ENCODE measurements at places on chromosomes 12 and 14.

DNA sequence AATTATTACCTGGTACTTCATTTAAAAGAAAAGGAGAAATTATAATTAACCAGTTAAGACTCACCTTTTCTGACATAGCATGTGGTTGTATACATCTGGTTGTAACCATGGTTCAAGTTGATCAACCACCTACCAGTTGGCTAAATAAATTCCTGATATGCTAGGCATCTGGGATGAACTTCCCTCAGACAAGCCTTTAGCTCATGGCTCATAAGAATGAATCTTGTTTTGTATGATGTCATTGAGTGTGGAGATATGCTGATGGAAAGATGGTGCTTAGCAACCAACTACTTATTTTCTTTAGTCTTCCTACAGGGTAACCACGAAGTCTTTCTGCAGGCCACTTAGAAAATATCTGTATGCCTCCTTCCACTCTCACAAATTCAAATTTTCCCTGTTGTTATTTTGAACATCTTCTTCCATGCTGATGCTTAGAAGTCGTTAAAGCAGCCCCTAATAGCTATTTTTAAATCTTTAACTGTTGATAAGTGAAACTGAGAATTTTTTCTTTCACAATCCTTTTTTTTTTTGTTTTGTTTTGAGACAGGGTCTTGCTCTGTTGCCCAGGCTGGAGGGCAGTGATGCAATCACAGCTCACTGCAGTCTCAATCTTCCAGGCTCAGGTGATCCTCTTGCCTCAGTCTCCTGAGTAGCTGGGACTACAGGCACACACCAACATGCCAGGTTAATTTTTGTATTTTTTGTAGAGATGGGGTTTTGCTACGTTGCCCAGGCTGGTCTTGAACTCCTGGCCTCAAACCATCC lies 51.9 kb upstream of the PTHLH start:
- DNase-seq: no peak

DNA sequence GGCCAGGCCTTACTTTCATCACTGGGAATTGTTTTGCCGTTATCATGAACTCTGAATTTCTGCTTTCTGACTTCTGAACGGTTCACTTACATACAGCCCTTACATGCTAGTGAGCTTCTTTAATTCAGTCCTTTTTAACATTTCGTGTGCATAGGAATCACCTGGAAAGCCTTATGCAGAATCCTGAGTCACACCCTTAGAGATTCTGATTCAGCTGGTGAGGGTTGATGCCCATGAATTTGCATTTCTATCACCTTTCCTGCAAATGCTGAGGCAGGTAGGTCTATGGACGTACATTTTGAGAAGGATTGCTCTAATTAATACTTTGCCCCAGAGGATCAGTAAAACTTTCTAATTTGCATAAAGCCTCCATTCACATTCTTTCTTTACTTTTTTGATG lies 44.0 kb downstream of the PPHLN1 start:
- no peak for DNase-seq

DNA sequence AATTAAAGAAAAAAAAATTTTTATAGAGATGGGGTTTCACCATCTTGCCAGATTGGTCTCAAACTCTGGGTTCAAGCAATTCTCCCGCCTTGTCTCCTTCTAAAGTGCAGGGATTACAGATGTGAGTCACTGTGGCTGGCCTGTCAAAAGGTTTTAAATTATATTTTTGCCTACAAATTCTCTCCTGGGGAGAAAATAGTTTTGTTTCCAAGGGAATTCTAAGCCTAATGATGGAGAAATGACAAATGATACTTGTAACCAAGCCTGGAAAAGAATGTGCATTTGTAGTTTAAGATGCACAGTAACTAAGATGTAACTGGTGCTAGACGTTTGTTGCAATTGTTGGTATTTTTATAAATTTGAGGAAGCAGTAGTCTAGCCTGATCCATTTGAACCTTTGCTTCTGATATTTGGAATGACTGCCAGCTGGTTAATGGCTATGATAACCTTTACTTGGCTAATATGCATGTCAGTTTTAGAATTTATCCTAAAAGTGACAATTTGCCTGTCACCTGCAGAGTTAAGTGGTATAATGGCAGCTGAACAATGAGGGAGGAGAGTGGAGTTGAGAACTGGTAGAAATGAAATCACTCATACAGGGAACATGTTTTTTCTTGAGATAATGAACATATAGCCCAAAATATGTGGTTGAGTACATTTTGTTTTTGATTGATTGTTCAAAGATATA lies 148.0 kb downstream of the FUT8 start:
- DNase-seq: no peak

GRCh38 chr14:99518441-99519346 lies 37.5 kb downstream of the CCNK start:
- no peak for DNase-seq

DNA sequence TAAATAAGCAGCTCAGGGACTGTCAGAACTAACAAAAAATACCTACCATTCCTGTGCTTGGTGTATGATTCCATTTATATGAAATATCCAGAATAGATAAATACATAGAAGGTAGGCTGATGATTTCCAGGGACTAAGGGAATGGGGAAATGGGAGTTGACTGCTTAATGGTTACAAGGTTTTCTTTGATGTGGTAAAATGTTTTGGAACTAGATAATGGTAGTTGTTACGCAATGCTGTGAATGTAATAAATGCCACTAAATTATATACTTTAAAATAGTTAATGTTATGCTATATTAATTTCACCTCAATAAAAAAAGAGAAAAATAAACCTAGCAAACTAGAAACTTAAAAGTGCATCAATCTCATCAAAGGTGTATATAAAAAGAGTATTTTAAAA lies 41.1 kb downstream of the CEP83 start:
- no peak for DNase-seq

- DNase-seq: no peak
These were observed 7.8 kb downstream of the FOXA1 start for GRCh38 chr14:37587131-37587803.

DNA sequence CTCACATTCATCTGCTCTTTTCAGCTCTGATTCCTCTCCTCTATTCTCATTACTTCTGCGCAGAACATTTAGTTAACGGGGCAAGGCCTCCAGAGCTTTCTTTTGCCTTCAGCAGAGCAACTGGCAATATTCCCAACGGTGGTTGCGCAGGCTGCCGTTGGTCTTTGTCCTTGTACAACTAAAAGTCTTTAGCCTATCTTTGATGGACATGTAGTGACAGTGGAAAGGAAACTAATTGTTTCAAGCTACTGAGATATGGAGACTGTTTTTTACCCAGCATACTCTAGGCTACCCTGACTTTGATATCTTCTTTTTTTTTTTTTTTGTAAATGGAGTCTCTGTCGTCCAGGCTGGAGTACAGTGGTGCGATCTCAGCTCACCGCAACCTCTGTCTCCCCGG lies 12.6 kb downstream of the R3HDM2 start:
- no peak for DNase-seq

- no peak for DNase-seq
These were observed 158.2 kb downstream of the FOXN3 start for GRCh38 chr14:89258728-89259273.

DNA sequence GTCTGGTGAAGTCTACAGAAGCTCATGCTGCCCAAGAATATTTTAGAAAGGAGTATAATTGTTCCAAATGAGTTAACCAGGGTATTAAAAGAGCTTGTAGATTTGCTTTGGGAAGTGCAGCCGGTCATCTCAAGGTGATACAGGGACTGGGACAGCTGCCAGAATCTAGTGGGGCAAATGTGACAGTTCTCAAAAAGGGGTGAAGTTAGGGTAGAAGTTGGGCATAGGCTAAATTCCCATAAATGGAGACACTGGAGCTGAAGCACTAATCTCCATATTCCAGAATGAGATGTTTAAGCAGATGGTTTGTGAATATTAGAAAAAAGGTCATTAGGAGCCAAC lies 94.7 kb downstream of the ANO6 start:
- no peak for DNase-seq

DNA sequence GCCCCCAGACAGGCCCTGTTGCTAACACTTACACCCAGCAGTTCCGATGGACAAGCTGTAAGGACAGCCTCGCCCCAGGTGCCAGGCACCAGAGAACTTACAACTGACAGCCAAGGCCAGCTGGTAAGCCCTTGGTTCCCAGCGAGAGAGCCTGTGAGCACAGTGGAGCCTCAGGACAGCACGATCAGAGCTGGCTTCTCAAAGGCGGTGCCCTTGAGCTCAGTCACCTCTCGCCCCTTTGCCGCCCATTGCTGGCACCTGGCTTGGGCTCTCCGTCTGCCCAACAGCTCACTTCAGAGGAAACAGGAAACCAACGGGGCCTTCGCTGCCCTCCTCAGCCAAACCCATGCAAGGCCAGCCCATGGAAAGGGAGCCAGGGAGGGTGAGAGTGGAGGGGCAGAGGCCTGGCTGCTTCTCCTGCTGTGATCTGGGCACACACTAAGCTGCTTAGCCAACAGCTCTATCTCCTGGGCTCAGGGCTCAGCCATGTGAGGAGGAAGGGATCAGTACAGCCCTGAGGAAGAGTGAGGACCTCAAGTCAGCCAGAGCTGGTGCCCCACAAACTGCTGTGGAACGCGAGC lies 98.5 kb downstream of the SINHCAF start:
- DNase-seq: no peak

DNA sequence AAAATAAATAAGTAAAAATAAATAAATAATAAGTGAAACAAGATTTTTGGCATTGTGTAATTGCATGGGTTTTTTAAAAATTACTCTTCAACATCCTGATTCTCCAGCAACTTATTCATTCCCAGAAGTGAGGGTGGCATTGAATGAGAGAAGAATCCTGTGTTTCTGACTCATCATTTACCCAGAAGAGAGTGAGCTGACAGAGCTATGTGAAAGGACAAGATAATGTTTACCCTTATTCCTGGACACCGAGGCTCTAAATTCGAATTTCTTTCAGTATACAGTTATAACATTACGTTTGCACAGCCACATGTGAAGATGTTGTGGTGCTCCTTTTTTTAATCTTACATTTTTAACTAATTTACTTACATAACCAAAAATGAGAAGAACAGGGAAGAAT lies 36.4 kb downstream of the BBS10 start:
- no peak for DNase-seq

- DNase-seq: no peak
These were observed 243.5 kb upstream of the CAND1 start for GRCh38 chr12:67025543-67026114.

- no peak for DNase-seq
These were observed 16.5 kb downstream of the SLC15A4 start for GRCh38 chr12:128807161-128807724.

DNA sequence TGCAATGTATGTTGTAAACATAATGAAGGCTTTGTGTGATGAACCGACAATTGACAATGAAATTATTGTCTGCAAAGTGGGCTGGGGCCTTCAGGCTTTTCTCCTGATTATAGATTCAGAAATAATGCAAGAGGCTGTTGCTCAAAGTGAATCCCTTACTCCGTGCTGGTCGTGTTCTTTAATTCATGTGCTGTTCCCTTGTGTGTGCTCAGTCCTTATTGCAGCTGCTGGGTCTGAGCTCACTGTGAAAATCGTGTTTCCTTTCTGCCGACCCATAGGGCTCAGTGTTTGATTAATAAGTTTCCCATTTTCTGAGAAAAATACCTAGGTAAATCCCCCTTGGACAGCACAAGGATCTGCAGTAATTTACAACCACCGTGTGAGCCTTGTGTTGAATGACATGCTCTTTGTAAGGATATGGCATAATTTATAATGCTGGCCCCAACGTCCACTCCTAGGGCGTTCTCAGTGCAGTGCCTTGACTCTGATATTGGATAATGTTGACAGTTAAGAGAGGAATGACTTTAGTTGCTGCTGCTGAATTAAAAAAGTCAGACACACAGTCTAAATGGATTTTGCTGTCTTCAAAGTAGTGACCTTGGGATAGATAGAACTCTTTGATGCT lies 81.6 kb downstream of the RGS6 start:
- no peak for DNase-seq

DNA sequence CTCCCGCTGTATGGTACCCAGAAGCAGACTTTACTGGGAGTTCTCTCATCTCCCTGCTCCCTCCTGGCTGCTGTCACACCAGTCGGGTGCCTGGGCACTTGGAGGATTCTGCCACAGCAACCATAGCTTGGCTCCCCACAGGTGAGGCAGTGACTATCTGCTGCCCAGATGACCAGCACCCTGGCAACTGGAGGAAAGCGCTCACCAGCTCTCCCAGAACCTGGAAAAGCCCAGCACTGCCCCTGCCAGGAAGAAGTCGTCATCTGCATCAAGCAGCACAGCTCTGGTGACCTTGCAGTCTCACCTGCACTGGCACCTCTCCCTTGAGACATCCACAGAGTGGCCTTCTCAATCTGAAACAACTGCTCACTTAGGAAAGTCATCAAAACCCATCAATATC lies 31.9 kb upstream of the TC2N start:
- DNase-seq: no peak

DNA sequence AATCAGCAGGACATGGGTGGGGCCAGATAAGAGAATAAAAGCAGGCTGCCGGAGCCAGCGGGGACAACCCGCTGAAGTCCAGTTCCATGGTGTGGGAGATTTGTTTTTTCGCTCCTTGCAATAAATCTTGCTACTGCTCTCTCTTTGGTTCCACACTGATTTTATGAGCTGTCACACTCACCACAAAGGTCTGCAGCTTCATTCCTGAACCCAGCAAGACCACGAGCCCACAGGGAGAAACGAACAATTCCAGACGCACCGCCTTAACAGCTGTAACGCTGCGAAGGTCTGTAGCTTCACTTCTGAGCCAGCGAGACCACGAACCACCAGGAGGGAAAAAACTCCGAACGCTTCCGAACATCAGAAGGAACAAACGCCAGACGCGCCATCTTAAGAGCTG lies 2.8 kb upstream of the CNIH1 start:
- peak; percentile 40 for DNase-seq

GRCh38 chr12:54147186-54147585 lies 41.6 kb downstream of the SMUG1 start:
- DNase-seq: no peak

GRCh38 chr14:33404054-33404453 lies 465.4 kb downstream of the NPAS3 start:
- no peak for DNase-seq

- no peak for DNase-seq
These were observed 19.8 kb upstream of the SLC5A8 start for GRCh38 chr12:101229841-101230241.

- no peak for DNase-seq
These were observed 121.9 kb downstream of the RFLNA start for GRCh38 chr12:124416516-124417395.

DNA sequence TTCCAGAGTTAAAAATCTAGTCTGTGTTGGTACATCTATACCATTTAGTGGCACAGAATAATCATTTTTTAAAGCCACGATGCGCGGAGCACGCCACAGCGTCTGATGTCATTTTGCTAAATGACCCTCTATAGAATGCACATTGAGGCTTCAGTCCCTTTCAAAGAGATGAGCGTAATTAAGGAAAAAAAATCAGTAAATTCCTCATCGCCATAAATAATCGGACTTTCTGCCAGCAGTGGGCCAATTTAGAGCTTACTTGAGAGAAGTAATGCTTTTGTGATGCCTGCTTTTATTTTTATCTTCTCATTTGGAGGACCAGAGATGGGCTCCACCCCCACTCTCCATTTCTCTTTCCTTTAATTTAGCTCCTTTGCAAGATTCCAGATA lies 4.0 kb downstream of the ASCL1 start:
- DNase-seq: no peak

Data from right renal cortex interstitium (tissue), 3 donors.